ENCODE measurements at places on chromosomes 7 and 10.

- DNase-seq, result no peak
Observed at GRCh38 chr7:137078781-137079180, 210.3 kb downstream of the CHRM2 start.

DNA sequence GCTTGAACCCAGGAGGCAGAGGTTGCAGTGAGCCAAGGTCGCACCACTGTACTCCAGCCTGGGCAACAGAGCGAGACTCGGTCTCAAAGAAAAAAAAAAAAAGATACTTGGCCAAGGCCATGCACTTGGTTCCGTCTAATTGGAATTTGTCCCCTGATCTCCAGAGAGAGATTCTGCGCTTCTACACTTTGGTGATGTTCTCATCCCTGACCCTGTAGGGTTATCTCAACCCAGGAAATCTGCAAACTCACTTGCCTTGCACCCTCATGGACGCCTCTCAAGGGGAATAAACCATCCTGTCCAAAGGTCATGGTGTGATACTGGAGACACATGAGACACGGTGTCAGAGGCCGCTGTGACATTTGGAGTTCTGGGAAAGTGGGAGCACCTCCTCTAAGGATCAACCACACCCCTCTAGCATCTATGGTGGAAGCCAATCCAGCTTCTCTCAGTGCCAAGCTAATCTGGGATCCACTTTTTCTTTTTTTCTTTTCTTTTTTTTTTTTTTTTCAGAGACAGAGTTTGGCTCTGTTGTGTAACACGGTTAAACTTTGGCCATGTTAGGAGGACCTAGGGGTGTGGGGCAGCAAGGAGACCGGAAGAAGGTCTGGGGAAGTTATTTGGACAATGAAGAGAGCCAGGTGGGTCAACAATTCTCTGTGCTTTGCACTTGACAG, 7.8 kb upstream of the POR start:
- DNase-seq, result no peak

DNA sequence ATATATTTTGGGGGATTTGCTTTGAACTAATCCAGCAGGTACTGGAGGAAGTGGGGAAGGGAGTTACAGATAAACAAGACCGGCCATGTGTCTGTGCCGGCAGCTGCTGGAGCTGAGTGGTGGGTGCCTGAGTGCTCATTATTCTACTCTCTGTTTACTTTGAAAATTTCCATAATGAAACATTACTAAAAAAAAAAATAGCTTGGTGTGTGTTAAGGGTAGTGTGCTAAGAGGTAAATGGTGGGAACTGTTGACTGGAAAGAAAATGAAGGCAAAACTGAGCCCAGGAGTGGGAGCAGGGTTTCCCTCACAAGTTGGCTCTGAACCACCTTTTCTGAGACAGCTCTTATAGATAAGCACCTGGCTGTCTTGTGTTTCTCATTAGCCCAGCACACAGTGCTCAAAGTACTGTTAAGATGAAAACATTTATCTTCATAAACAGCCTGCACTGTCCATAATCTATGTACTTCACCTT, 50.6 kb downstream of the PARD3 start:
- no peak for DNase-seq

GRCh38 chr10:110701617-110701971, 57.5 kb downstream of the RBM20 start:
- DNase-seq, result no peak

GRCh38 chr7:7317850-7318249, 135.5 kb downstream of the C1GALT1 start:
- no peak for DNase-seq

DNA sequence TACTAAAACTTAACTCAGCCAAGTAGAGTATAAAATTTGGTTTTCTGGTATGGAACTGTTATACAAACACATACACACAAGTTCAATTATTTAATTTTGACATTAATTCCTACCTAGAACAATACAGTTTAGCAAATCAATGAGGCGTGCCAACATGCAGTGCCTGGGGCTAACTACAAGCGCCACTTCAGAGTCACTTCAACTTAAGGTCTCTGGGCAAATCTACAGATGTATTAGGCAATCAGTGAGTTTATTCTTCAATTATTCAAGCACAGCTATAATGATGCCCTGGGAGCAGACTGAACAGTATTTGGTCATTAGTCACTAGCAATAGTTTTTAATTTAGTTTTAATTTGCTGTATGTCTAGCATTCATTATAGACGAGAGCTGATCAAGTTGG, 51.6 kb downstream of the HIBADH start:
- no peak for DNase-seq

DNA sequence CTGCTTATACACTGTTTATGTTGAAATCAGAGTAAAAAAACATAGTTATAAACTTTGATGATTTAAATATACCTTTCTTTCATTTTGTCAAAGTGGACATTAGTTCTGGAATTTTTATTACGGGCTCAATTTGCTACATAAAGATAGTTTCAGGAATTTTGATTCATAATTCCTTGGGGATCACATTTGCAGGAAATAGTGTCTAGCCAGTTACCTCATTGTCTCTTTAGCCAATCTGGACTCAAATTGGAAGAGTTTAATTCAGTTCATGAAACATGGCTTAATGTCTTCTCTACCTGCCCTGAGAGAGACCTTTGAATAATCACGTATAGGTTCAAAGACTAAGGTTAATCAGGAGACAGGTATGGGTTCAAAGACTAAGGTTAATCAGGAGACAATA, 262.6 kb downstream of the HGF start:
- DNase-seq, result no peak

GRCh38 chr10:50439187-50439586, 184.6 kb downstream of the SGMS1 start:
- no peak for DNase-seq

- no peak for DNase-seq
Observed at GRCh38 chr10:108141064-108141463, 976.6 kb upstream of the SORCS1 start.

DNA sequence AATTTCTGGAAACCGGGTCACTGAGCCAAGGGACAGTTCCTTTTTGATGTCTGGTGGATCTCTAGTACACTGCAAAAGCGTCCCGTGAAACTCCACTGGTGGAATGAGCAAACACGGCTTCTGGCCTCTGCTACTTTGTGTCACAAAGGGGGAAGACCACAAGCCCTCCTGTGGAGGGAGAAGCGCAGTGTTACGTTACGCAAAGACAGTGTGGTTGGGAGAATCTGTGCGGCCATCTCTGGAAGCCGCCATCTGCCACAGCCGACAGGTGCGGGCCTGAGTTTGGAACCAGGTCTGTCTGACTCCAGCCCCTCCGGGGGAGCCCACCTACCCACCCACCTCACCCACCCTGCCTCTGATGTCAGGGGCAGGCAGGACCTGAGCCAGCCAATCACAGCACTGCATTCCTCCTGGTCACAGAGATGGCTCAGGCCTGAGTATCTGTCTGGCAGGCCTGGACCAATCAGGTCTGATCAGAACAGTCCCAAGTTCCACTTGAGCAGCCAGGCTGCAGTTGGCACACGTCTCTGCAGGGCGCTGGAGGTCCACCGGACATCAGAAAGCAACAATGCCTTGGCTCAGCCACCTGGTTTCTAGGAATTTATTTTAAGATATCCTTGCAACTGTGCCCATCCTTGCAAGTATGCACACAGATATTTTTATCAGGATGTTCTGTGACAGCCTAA, 3.0 kb upstream of the CYP2W1 start:
- no peak for DNase-seq

DNA sequence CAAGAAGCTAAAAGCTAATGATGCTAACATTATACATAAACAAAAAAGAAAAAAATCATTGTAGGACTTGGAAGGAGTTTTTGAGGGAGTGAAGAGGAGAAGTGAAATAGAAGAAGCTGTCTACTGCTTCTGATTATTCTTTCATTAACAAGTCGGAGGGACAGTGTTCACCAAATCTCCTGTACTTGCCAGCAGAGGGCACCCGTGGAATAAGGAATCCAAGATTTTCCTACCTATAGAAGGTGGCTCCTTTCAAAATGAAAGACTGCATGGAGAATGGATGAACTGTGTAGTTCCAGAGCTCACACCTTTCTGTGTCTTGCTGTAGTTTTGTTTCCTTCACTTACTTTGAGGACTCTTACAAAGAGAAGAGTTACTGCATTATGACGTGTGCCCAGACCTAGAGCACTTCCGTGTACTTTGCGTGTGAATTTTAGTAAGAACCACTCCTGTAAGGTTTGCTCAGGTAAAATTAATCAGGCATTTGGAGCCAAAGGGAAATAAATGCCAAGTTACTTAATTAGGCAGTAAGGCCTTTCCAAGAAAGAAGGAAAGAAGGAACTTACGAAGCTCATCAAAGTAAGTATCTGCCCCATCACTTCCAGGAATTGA, 145.1 kb downstream of the SEMA3D start:
- DNase-seq, result peak; percentile 19

DNA sequence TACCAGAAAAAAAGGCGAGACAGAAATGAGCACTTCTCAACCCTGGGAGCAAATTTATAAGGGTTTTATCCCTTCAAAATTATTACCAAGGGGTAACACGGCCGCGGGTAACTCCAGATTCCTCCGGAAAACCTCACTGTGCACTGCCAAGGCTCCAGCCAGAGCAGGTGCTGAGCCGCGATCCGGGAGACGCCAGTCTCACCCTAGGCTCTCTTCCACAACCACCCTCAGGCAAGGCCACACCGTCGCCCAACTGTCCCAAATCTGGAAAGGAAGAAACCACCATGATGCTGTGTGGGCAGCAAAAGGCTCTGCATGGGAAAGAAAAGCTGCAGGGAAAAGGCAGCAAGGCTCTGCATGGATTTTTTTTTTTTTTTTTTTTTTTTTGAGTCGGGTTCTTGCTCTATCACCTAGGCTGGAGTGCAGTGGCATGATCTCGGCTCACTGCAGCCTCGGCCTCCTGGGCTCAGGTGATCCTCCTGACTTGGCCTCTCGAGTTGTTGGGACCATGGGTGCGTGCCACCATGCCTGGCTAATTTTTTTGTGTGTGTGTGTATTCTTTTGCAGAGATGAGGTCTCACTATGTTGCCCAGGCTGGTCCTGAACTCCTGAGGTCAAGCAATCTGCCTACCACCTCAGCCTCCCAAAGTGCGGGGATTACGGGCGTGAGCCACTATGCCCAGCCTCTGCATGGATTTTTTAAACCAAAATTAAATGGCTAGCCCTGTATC, 39.0 kb downstream of the MAD1L1 start:
- DNase-seq, result no peak

- DNase-seq, result no peak
Observed at GRCh38 chr7:31974351-31974750, 95.9 kb downstream of the PDE1C start.

DNA sequence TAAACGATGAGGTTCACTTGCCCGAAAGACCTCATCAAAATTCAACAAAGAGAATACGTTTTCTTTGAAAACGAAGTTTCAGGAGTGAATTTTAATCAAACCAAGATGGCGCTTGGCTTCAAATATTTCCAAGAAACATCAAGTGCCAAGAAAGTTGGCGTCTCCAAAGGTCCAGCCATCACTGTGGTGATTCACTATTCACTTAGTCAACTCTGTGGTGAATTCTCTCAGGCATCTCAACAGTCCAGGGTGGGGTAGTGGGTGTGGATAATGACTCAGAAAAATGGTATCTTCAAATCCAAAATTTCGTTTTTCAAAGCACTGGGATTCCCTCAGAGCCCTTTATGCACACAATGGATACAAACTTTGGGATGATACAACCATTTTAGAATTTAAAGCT, 133.1 kb downstream of the SVIL start:
- no peak for DNase-seq

- no peak for DNase-seq
Observed at GRCh38 chr7:148754912-148755311, 56.2 kb downstream of the CUL1 start.

- no peak for DNase-seq
Observed at GRCh38 chr7:47356261-47356660, 225.7 kb downstream of the TNS3 start.

DNA sequence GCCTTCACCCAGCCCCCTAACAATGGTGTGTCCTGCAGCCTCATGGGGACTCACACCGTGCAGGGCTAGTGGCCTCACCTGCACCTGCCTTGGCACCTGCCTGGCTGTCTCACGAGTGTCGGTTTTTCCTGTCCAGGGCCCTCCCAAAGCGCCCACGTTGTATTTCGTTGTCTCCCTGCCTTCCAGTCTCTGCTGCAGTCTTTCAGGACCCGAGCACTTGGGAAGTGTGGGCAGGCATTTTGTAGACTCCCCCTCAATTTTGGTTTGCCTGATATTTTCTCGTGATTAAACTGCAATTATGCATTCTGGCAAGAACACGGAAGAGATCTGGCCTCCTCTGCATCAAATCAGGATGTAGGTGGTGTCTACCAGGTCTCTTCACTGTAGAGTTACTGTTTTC, 17.9 kb downstream of the BNIP3 start:
- no peak for DNase-seq

DNA sequence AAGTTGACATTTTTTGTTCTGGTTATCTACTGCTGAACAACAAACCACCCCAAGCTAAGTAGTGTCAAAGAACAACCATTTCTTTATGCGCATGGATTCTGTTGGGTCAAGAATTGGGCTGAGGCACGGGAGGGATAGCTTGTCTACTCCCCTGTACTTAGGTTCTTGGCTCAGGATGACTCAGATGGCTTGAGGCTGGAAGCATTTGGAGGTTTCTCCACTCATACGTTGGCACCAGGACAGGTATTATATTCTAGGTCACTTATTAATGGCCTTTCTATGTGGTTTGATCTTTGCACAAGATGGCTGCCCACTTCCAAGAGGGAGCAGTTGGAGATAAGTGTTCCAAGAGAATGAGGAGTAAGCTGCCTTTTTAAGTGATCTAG, 11.8 kb upstream of the TFAM start:
- no peak for DNase-seq

- DNase-seq, result no peak
Observed at GRCh38 chr7:132757783-132758182, 181.5 kb upstream of the PLXNA4 start.

DNA sequence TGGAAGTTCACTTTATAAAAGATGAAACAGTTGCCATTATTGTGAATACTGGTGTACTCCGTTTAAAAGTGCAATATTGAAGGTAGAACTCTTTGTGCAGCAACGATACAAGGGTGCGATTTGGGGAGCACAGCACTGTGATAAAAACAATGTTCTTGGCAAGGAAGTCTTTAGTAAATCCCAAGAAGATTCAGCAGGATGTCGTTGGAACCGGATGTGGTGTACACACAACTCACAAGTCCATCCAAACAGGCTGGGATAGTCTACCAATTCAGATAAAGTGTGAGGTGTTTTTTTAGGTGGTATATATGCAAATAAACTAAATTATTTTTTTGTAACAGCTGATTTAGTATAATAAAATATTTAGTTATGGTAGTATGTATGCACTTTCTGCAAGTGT, 46.7 kb downstream of the ZNF777 start:
- no peak for DNase-seq

GRCh38 chr7:11726794-11727155, 105.2 kb downstream of the THSD7A start:
- no peak for DNase-seq

GRCh38 chr10:131063311-131063710, 248.2 kb downstream of the TCERG1L start:
- DNase-seq, result no peak

GRCh38 chr7:139127648-139128047, 18.1 kb upstream of the ZC3HAV1 start:
- no peak for DNase-seq

Measured in GM20000 (cell line).